ENCODE measurements at places on chromosomes 3 and 15.
A peak's percentile ranks its signal among the peaks of the same experiment; 100 is the strongest.

- no peak for DNase-seq
Observed at GRCh38 chr3:194133661-194134230, 2.2 kb upstream of the HES1 start.

- no peak for DNase-seq
Observed at GRCh38 chr15:67708500-67708899, 116.8 kb upstream of the SKOR1 start.

- no peak for DNase-seq
Observed at GRCh38 chr3:130800829-130801228, 54.2 kb upstream of the PIK3R4 start.

DNA sequence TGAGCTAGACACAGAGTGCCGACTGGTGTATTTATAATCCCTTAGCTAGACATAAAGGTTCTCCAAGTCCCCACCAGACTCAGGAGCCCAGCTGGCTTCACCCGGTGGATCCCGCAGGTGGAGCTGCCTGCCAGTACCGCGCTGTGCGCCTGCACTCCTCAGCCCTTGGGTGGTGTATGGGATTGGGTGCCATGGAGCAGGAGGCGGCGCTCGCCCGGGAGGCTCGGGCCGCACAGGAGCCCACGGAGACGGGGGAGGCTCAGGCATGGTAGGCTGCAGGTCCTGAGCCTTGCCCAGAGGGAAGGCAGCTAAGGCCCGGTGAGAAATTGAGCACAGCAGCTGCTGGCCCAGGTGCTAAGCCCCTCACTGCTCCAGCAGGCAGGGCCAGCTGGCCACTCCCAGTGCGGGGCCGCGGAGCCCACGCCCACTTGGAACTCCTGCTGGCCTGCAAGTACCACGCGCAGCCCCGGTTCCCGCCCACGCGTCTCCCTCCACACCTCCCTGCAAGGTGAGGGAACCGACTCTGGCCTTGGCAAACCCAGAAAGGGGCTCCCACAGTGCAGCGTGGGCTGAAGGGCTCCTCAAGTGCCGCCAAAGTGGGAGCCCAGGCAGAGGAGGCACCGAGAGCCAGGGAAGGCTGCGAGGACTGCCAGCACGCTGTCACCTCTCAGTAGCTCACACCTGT, 109.7 kb downstream of the NSMCE3 start:
- DNase-seq = no peak

GRCh38 chr15:43185157-43186002, at the start of gene CCNDBP1:
CCNDBP1 (plus strand) TSS chr15:43185403; CDS start chr15:43185499, 96 bp downstream.
- DNase-seq = peak; percentile 52

GRCh38 chr3:143158014-143158988, 38.7 kb downstream of the CHST2 start:
- DNase-seq = peak; percentile 37

- DNase-seq = no peak
Observed at GRCh38 chr15:36585774-36586173, 6.3 kb downstream of the CDIN1 start.

GRCh38 chr3:69948246-69948862, 51.2 kb upstream of the SAMMSON start:
- DNase-seq = peak; percentile 18

- no peak for DNase-seq
Observed at GRCh38 chr15:101556273-101556672, 66.8 kb upstream of the PCSK6 start.

DNA sequence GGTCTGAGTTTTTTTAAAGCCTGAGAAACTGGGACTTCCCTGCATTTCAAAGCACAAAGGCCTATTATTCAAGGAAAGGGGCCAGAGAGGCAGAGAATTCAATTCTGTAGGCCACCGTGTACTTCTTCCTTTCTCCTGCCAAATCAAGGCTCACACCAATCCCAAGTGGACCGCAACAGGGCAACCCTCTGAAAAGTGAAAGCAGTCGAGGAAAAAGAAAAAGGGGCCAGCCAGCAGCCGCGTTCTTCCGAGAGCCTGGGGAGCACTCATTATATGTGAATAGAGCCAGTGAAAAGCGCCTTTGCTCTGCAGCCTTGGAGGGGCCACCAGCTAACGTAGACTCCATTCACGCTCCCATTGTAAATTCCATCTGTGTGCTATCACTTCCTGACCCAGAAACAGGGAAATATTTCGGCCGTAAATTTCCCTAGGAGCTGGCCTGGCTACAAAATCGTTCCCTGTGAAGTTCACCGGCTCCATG, 45.9 kb upstream of the THUMPD3 start:
- DNase-seq = no peak

- no peak for DNase-seq
Observed at GRCh38 chr3:112744825-112745566, 101.7 kb downstream of the CD200R1L start.

GRCh38 chr3:122928396-122929187, 99.0 kb downstream of the SEMA5B start:
- no peak for DNase-seq

DNA sequence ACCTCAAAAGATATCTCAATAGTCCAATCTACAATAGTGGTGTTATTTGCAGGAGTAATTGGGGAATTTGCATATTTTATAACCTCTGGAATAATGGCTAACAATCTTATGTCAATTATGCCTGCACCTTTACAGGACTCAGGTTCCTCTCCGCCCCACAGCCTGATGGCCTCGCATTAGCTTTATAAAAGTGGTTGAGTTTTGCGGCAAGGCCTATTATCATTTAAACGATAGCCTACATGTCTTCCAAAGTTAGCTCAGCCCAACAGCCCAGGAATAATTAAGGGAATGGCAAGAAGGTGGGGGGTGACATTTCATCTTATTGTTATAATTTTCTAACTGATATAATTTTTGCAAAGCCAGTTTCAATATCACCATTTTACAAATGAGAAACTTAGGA, 97.3 kb downstream of the RTP4 start:
- DNase-seq = no peak

- DNase-seq = no peak
Observed at GRCh38 chr3:139309061-139309591, 34.7 kb upstream of the MRPS22 start.

DNA sequence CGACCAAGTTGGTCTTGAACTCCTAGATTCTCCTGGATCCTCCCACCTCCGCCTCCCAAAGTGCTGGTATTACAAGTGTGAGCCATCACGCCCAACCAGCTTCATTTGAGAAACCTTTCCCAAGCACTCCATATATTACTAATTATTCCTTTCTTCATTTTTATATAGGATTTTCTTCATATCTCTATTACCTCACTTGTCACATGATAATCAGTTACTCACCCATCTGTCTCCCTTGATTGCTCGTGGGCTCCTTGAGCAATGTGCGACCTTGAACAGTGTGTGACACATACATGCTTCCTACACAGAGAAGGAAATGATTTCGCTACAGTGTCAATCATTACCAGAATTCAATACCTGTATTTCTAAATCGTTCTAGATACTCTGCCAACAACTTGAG, 110.7 kb upstream of the C2CD4B start:
- no peak for DNase-seq

- no peak for DNase-seq
Observed at GRCh38 chr3:99730870-99731269, 86.8 kb upstream of the CMSS1 start.

GRCh38 chr15:37044915-37045648, 55.3 kb downstream of the MEIS2 start:
- no peak for DNase-seq

GRCh38 chr15:68818769-68819494, 1.8 kb downstream of the ANP32A start:
- DNase-seq = no peak

- no peak for DNase-seq
Observed at GRCh38 chr15:29458361-29458760, 188.7 kb upstream of the NSMCE3 start.

- peak; percentile 72 for DNase-seq
Observed at GRCh38 chr15:38714309-38715072, 149.9 kb upstream of the RASGRP1 start.

GRCh38 chr3:65338571-65338970, 650.8 kb upstream of the ADAMTS9 start:
- no peak for DNase-seq

- no peak for DNase-seq
Observed at GRCh38 chr3:46435081-46435726, 28.1 kb downstream of the CCRL2 start.

- no peak for DNase-seq
Observed at GRCh38 chr3:57078635-57079473, 18.4 kb downstream of the SPATA12 start.

- DNase-seq = no peak
Observed at GRCh38 chr15:63803106-63803886, 30.5 kb downstream of the HERC1 start.

DNA sequence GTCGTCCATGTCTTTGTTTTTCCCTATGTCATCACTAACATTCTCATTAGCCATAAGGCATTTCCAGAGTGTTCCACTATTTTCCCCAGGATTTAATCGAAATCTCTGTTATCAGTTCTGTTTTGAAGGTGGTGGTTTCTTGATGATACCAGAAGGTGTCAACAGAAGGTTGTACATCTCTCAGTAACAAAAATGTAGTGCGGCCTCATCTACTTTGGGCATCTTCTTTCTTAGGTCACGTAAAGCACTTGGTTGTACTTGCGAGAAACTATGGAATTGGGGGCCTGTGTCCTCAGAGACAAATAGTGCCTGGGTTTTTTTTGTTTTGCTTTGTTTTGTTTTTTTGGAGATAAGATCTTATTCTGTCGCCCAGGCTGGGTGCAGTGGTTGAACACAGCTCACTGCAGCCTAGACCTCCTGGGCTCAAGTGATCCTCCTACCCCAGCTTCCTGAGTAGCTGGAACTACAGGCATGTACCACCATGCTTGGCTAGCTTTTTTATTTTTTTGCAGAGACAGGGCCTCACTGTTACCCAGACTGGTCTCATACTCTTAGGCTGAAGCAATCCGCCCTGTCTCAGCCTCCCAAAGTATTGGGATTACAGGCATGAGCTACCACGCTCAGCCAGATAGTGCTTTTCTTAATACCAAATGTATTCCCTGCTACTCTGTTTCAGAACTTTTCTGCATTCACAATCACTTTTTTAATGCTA, 61.2 kb upstream of the FURIN start:
- no peak for DNase-seq

DNA sequence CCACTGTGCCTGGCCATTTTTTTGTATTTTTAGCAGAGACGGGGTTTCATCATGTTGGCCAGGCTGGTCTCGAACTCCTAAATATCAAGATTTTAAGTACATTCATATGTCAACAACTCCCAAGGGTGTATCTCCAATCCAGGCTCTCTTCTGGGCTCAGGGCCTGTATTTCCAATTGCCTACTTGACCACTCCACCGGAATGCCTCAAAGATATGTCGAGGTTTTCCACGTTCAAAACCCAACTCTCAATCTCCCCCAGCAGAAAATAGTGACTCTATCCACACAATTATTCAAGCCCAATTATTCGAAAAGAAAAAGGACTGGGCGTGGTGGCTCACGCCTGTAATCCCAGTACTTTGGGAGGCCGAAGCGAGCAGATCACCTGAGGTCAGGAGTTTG, 1.9 kb upstream of the KNSTRN start:
- DNase-seq = no peak

- DNase-seq = no peak
Observed at GRCh38 chr3:31571325-31571724, 38.6 kb downstream of the STT3B start.

- DNase-seq = peak; percentile 77
Observed at GRCh38 chr3:125062904-125063618, 7.3 kb upstream of the HEG1 start.

GRCh38 chr3:161879470-161879869, 382.9 kb downstream of the OTOL1 start:
- DNase-seq = no peak

DNA sequence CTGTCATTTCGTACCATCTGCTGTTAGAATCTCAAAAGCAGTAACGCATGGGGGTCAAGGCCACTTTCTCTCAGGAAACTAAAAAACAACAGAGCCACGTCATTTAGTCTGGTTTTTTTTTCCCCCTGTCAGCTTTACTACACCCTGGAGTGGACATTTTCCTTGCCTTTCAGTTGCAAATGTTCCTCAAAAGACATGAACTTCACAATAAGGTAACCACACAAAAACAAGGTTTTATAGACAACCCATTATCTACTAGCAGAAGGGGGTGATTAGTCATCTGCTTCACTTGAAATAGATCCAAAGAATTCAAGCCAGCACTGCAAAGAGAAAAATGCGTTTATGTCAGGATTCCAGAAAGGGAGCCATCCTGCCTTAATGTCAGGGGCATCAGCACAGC, 171.8 kb upstream of the CDIN1 start:
- peak; percentile 4 for DNase-seq

GRCh38 chr3:141067206-141067974, 16.2 kb downstream of the SPSB4 start:
- DNase-seq = no peak

- no peak for DNase-seq
Observed at GRCh38 chr3:45904931-45905330, 18.6 kb downstream of the CCR9 start.
